Osteoblast (primary cell): ENCODE measurements at places on chromosomes 12 and 14. TPM values are rescaled to one million over a fixed set of nuclear protein-coding genes. Genes with fewer than 3 reads are reported as not detected.

SLC4A8 gene
- total RNA-seq: 1.2 and 2.9 TPM in 2 replicates

YAF2 gene
- total RNA-seq: 19.9 and 20.0 TPM in 2 replicates

DNA sequence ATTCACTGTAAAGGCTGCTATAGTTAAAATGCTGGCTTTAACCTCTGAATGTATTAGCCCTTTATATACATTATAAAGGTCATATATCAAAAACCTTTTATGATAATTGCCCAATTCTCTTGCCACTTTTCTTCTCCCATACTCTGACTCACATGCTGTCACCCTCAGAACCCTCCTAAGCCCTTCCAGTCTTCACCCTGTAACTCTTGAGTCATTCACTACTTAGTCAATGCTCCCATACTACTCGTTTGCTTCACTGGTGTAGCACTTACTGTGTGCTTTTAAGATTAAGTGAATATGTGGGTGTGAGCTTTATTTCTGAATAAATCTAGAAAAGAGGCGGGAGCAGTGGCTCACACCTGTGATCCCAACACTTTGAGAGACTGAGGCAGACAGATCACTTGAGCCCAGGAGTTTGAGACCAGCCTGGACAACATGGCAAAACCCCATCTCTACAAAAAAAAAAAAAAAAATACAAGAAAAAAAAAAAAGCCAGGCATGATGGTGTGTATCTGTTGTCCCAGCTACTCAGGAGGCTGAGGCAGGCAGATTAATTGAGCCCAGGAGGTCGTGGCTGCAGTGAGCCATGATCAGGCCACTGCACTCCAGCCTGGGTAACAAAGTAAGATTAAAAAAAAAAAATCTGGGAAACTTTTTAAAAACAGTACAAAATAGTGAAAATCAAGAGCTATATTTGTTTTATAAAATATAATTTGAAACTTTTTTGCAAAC, 37.6 kb downstream of the SPATA7 start:
- H3K27ac ChIP-seq: peak overlapping the region; percentile 9
- H3K27me3 ChIP-seq: no peaks in the 10 kb centered on the region
- H3K36me3 ChIP-seq: peaks cover 4% of the 10 kb centered on the region
- peak; percentile 66 for DNase-seq
- H3K4me3 ChIP-seq: no peak overlapping the region

DNA sequence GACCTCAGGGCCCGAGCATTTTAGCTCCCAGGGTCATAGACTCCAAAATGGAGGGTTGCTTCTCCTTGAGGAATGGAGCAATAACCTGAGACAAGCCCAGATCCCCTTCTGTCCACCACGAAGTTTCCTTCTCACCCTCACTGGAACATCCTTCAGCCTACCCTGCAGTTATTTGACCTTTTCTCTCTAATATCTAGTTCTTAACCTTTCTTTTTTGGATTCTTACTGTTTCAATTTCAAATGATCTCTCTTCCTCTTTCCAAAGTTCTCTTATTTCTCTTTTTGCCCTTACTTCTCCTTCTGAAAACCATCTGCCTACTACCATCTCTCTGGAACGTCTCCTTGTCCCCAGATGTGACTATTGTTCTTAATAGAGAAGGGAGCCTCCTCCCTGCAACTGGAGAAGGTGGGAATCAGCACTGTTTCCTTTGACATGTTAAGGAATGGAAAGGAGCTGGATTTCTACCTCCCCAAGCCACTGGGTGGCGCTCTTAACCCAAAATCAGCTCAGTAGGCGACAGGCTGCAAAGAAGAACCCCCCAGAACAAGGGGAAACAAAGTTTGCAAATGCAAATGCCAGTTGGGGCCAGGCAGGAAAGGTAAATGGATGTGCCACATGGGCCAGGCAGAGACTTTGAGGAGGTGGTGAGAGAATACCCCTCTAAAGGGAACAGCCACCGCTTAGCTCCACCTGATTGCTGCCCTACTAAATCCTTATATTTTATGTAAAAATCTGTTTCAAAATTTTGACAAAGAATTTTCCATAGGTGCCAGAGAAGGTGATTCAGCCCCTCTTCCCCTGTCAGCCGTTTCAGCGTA, 22.4 kb upstream of the PDE1B start:
- H3K27me3 ChIP-seq: peaks cover 68% of the 10 kb centered on the region
- H3K36me3 ChIP-seq: no peaks in the 10 kb centered on the region
- no peak overlapping the region for H3K27ac ChIP-seq
- H3K4me3 ChIP-seq: no peak overlapping the region
- no peak for DNase-seq

GRCh38 chr14:100585448-100586152, 1.6 kb downstream of the BEGAIN start:
- H3K27ac ChIP-seq: no peak overlapping the region
- H3K27me3 ChIP-seq: peaks cover 31% of the 10 kb centered on the region
- no peak overlapping the region for H3K4me3 ChIP-seq
- H3K36me3 ChIP-seq: no peaks in the 10 kb centered on the region
- H3K4me1 ChIP-seq: no peaks in the 10 kb centered on the region
- DNase-seq: peak; percentile 80

DNA sequence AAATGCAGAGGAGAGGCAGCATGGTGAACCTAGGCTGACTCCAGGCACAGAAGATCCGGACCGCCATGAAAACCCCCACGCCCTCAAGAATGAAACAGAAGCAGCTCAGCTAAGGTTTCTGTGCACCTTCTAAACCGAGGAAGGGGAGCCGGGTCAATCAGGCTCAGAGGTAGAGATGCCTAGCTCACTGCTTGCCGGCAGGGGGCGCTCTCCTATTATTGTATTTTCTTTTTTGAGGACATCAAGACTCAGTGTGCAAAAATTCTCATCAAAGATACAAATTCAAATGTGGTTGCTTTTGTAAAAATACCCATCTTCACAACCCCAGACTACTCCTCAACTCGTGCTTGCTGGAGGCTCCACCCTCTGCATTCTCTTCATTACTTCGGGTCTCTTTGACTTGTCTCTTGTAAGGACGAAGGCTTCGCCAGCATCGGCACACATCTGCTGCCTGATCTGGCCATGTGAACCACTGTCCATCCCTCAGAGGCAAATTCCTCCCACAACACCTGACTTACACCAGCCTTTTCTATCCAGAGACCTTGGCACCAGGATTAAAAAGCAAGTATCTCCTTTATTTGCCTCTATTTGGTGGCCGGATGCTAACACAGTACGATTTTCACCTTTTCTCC, 33.4 kb upstream of the RNASE3 start:
- no peak overlapping the region for H3K27ac ChIP-seq
- no peak overlapping the region for H3K4me3 ChIP-seq
- no peak for DNase-seq
- H3K4me1 ChIP-seq: no peaks in the 10 kb centered on the region
- peaks cover 11% of the 10 kb centered on the region for H3K27me3 ChIP-seq

DNA sequence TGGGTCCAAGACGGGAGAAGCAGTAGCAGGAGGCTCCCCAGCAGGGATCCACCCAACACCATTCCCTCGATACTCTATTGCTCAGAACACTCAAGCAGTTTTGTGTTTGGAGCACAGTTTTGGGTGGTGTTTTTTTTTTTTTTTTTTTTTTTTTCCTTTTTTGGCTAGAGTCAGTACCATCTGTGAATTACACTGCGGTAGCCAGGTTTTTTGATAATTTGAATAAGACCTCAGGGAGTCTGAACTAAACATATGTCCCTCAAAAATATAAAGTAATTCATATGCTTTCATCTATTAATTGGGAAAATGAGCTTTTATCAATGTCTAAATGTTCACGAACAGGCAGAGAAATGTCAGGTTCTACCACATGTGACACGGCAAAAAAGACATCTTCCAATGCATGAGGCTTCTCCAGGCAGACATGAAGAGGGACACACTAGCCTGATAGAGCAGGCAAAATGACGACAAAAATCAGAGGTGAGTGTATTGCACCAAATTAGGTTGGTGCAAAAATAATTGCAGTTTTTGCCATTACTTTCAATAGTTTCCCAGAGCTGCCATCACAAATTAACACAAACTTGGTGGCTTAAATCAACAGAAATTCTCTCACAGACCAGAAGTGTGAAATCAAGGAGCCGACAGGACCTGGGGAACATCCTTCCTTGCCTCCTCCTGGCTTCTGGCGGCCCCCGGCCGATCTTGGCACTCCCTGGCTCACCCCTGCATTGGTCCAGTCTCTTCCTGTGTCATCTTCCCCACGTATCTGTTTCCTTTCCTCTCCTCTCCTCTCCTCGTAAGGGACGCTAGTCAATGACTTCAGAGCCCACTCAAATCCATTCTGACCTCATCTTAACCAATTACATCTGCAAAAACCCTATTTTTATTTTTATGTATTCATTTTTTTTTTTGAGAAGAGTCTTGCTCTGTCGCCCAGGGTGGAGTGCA, 33.9 kb downstream of the FOXN3 start:
- H3K27me3 ChIP-seq: no peaks in the 10 kb centered on the region
- H3K4me3 ChIP-seq: no peak overlapping the region
- no peak overlapping the region for H3K27ac ChIP-seq
- no peaks in the 10 kb centered on the region for H3K36me3 ChIP-seq
- DNase-seq: no peak
